Common myeloid progenitor, CD34-positive (primary cell): ENCODE measurements at places on chromosomes 12 and 14.

- peaks cover 6% of the 10 kb centered on the region for H3K36me3 ChIP-seq
- no peak overlapping the region for H3K27ac ChIP-seq
- DNase-seq, result no peak
- no peaks in the 10 kb centered on the region for H3K27me3 ChIP-seq
Measured at GRCh38 chr12:89451841-89452251, 72.8 kb downstream of the GALNT4 start.

GRCh38 chr14:77027538-77028383 lies 747 bp downstream of the IRF2BPL start:
- H3K36me3 ChIP-seq, result peaks cover 7% of the 10 kb centered on the region
- no peak for DNase-seq
- peak overlapping the region; percentile 66 for H3K27ac ChIP-seq

- DNase-seq, result peak; percentile 91
- peaks cover 10% of the 10 kb centered on the region for H3K4me1 ChIP-seq
- H3K27ac ChIP-seq, result peak overlapping the region; percentile 80
- H3K27me3 ChIP-seq, result no peaks in the 10 kb centered on the region
- H3K36me3 ChIP-seq, result no peaks in the 10 kb centered on the region
Measured at GRCh38 chr12:85626001-85626783, 210.0 kb downstream of the RASSF9 start.

DNA sequence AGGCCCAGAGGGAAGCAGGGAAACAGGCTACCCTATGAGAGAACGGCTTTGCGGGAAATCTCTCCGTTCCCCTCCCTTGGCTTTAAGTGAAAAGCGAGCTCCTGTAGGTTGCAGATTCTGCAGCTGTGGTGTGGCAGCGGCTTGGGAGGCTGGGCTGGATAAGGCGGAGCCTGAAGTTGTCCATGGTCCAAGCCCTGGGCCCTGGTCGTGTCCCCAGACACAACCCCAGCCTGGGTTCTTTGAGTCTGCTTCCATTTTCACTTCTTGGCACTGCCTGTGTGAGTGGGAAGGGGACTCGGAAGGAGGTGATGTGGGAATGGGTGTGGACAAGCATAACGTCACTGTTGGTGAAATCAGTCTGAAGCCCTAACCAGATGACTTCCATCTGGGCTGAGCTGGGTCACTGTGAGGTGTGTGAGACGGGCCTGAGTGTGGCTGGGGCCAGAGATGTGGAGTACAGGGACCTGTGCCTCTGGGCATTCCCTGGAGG lies 43.0 kb upstream of the CTDSP2 start:
- no peaks in the 10 kb centered on the region for H3K36me3 ChIP-seq
- H3K4me3 ChIP-seq, result no peak overlapping the region
- H3K27me3 ChIP-seq, result no peaks in the 10 kb centered on the region
- peaks cover 24% of the 10 kb centered on the region for H3K4me1 ChIP-seq

DNA sequence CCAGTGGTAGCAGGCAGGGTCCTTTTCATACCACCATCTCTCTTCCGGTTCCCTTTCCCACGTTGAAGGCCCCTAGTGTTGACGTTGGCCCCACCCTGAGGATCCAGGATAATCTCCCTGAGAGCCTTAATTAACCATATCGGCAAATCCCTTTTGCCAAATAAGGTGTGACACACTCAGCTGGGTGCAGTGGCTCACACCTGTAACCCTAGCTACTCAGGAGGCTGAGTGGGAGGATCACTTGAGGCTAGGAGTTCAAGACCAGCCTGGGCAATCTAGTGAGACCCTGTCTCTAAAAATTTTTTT lies 2.8 kb upstream of the TMEM119 start:
- DNase-seq, result no peak
- no peaks in the 10 kb centered on the region for H3K4me1 ChIP-seq
- no peak overlapping the region for H3K4me3 ChIP-seq
- H3K27ac ChIP-seq, result no peak overlapping the region
- no peaks in the 10 kb centered on the region for H3K27me3 ChIP-seq

GRCh38 chr14:105087963-105088811 lies 23.0 kb upstream of the GPR132 start:
- no peak overlapping the region for H3K27ac ChIP-seq
- H3K4me1 ChIP-seq, result peaks cover 28% of the 10 kb centered on the region
- no peaks in the 10 kb centered on the region for H3K36me3 ChIP-seq
- peak overlapping the region; percentile 53 for H3K4me3 ChIP-seq
- DNase-seq, result no peak

DNA sequence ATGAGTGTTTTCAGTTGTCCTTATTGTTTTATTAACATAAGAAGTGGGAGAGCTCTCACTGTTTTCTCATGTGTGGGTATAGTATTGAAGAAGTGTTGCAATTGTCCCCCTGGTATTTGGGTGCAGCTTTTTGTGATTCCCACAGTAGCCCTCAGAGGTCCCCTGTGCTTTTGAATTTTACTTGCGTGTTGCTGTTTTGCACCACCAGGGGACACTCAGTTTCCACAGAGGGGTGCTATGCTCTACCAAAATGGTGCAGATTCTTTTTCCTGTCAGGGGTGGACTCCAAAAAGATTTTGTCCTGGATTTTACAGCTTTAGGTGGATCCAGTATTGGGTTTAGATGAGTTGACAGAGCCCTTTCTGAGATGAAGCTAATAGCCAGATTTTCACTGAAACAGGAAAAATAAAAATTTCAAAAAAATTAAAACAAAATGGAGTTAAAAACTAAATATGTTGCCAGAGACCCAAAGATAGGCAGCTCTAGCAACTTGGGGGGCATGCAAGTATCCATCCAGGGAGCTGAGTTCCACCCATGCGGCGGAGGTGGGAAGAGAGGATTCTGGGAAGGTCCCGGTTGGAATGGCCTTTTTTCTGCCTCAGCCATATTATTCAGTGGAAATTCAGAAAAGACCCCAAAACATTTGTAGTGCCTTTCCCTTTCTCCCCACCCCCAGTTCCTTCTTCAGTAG lies 50.2 kb downstream of the TTLL5 start:
- H3K36me3 ChIP-seq, result peaks cover 3% of the 10 kb centered on the region
- H3K4me1 ChIP-seq, result no peaks in the 10 kb centered on the region
- H3K4me3 ChIP-seq, result no peak overlapping the region
- no peak overlapping the region for H3K27ac ChIP-seq
- H3K27me3 ChIP-seq, result no peaks in the 10 kb centered on the region
- DNase-seq, result peak; percentile 49

- no peak for DNase-seq
- H3K4me1 ChIP-seq, result no peaks in the 10 kb centered on the region
- H3K36me3 ChIP-seq, result no peaks in the 10 kb centered on the region
Measured at GRCh38 chr14:98705871-98706300, 566.1 kb downstream of the BCL11B start.

DNA sequence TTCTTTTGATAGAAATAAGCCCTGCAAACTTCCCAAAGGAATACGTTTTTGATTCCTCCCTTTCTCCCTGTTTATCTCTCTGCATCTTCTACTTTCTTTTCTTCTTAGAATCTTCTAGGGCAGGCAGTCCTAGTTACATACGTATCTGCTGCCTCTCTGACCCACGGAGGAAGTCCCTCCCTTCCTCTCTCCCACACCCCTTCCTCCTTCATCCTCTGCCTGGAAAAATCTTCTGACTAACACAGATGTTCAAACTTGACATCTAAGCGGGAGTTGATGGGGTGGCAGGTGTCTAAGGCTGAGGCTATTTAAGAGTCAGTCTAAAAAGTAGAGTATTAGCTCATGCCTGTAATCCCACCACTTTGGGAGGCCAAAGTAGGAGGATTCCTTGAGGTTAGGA lies 88.6 kb downstream of the MAP1LC3B2 start:
- peaks cover 30% of the 10 kb centered on the region for H3K4me1 ChIP-seq
- no peak overlapping the region for H3K4me3 ChIP-seq
- no peak overlapping the region for H3K27ac ChIP-seq

DNA sequence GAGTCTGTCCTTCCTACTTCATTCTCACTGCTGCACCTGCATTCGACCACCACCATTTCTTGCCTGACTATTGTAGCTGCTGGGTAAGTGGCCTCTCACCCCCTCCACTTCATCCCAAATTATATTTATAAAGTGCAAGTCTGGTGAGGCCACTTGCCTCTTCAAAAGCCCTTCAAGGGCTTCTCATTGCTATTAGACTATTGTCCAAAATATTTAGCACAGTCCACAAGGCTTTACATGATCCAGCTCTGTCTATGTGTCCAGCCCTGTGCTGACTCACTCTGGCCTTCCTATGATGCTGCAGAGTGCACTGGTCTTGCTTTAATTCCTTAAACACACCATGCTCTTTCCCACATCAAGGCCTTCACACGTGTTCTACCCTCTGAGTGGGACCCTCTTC lies 46.0 kb downstream of the PAH start:
- no peak overlapping the region for H3K27ac ChIP-seq
- DNase-seq, result no peak
- no peaks in the 10 kb centered on the region for H3K36me3 ChIP-seq
- no peaks in the 10 kb centered on the region for H3K4me1 ChIP-seq

DNA sequence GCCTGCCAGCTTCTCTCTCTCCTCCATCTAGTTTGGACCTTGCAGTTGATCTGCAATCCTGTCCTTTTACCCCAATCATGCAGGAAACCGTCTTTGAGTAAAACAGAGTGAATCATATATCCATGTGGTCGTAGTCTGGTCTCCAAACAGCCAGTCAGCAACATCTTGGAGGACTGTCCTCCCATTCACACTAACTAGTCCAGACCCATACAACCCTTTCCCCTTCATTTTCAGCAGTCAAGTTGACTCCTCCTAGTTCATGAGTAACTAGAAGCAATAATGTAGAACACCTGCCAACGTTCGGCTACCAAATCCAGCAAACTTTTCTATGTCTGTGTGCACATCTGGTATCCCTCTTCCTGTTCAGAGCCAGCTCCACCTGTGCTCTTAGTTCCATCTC lies 10.8 kb upstream of the BIN2 start:
- H3K36me3 ChIP-seq, result no peaks in the 10 kb centered on the region
- DNase-seq, result peak; percentile 33
- H3K4me3 ChIP-seq, result no peak overlapping the region
- peaks cover 13% of the 10 kb centered on the region for H3K4me1 ChIP-seq
- no peak overlapping the region for H3K27ac ChIP-seq
- no peaks in the 10 kb centered on the region for H3K27me3 ChIP-seq

GRCh38 chr12:12620730-12621315 lies 9.1 kb downstream of the CREBL2 start:
- H3K4me1 ChIP-seq, result peaks cover 13% of the 10 kb centered on the region
- peaks cover 3% of the 10 kb centered on the region for H3K36me3 ChIP-seq
- H3K4me3 ChIP-seq, result no peak overlapping the region
- no peak for DNase-seq
- no peak overlapping the region for H3K27ac ChIP-seq

DNA sequence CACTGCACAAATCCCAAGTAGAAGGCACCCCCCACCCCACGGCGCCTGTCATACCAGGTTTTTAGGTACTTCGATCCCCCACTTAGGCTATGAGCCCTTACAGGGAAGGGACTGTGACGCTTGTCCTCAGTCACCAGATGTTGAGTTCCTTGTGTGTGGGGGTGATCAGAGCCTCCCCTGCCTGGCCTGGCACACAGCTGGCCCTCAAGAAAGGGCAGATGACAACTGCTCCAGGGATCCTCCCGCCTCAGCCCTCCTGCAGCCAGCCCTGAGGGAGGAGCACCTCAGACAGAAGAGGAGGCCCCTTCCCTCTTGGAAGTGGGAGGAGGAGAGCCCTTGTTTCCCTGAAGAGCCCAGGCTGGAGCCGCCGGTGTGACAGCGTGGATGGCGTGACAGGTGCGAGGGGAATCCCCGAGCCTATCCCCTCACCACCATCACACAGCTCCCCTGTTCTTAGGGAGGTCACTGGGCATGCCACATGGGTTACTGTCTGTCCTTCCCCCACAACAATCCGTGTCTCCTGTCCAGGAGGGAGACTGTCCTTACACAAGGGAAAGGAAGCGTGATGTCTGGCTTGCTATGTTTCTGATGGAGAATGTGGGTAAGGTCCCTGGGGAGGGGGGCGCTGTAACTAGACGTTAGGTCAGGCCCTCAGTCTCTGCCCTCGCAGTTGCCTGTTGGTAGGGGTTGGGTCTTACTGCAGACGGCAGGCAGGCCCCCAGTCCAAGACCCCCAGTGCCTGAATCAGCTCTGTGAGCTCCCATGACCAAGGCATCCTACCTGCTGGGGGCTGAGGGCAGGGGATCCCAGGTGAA lies 31.4 kb downstream of the P2RX4 start:
- H3K4me1 ChIP-seq, result peaks cover 35% of the 10 kb centered on the region
- H3K27ac ChIP-seq, result peak overlapping the region; percentile 72
- H3K4me3 ChIP-seq, result peak overlapping the region; percentile 16
- peaks cover 40% of the 10 kb centered on the region for H3K36me3 ChIP-seq
- DNase-seq, result no peak
- no peaks in the 10 kb centered on the region for H3K27me3 ChIP-seq

DNA sequence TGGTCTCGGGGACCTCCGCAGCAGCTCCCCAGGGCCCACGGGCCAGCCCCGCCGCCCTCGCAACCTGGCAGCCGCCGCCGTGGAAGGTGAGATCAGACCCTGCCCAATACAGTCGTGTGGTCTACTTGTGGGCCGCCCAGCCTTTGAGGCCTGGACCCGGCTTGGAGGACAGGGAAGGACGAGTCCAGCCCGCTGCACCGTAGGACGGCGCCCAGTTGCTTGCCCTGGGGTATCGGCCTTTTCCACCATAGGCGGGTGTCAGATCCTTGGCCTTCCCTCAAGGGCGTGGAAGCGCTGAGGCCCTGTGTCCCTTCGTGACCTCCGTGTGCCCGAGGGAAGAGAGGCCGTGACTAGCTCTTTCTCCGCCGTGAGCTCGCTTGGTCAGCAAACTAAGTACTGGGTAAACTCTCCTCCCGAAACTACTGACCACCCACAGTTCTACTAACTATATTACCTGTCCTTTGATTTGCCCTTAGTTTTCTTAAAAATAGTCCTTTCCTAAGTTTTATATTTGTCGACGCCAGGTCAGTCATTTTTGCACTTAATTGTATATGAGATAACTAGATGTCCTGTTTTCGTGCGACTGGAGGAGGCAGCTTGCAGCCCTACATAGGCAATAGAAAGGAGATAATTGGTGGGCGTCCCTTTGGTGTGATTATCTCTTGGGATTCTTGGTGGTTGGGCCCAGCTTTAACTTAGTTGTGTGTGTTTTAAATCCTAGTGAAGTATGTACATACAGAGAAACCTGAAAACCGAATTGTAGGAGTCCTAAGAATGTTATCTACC lies 757 bp downstream of the SLC25A3 start:
- H3K4me3 ChIP-seq, result peak overlapping the region; percentile 100
- H3K36me3 ChIP-seq, result peaks cover 30% of the 10 kb centered on the region
- no peak for DNase-seq
- no peaks in the 10 kb centered on the region for H3K27me3 ChIP-seq
- H3K27ac ChIP-seq, result peak overlapping the region; percentile 98
- peaks cover 16% of the 10 kb centered on the region for H3K4me1 ChIP-seq

DNA sequence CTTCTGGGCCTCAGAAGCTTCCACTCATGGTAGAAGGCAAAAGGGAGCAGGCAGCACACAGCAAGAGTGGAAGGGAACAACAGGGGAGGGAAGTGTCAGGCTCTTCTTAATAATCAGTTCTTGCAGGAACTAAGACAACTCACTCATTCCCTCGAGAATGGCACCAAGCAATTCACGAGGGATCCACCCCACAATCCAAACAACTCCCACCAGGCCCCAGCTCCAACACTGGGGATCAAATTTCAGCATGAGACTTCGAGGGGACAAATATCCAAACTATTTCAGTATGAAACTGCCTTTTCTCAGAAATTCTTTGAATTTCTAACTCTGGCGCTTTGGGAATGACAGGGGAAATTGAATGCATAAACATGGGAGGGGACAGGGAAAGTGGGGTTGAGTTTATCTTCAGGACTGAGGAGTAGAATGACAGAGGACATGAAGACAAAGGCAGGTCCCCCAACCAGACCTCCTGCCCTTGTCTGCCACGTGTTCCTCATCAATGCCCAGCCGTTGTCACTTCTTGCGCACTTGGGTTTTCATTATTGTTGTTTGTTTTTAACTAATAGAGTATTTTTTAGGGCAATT lies 24.6 kb upstream of the APOF start:
- no peaks in the 10 kb centered on the region for H3K36me3 ChIP-seq
- no peak for DNase-seq
- no peaks in the 10 kb centered on the region for H3K4me1 ChIP-seq
- no peak overlapping the region for H3K4me3 ChIP-seq
